Activated CD4-positive, alpha-beta T cell treated with anti-CD3 and anti-CD28 coated beads, Interleukin-2, amount 10 ng/mL, durations not matched to agents 24 days and 14 days (primary cell): ENCODE measurements at places on chromosomes 16 and 17. TPM values are rescaled to one million over a fixed set of nuclear protein-coding genes. Genes with fewer than 3 reads are reported as not detected.

CCNF gene
- total RNA-seq = 44.7 and 45.7 TPM in 2 replicates

DNA sequence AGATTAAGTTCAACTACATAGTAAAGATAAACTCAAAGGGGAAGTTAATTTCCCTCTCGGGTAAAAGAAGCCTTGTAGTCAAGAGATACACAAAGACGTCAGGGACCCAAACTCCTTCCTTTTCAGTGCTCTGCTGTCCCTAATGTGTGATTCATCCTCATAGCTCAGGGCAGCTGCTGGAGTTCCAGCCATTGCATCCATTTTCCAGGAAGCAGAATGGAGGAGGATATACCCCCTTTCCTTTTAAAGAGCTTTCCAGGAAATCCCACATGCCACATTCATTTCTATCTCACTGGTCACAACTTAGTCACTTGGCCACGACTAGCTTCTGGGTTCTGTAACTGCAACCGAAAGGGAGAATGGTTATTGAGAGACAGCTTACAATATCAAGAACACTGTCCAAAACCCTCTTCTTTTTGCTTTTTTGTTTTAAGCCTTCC is 95.3 kb downstream of the SOCS1 start:
- H3K36me3 ChIP-seq = peaks cover 19% of the 10 kb centered on the region
- H3K27me3 ChIP-seq = no peaks in the 10 kb centered on the region
- peaks cover 61% of the 10 kb centered on the region for H3K4me1 ChIP-seq
- peak; percentile 65 for DNase-seq
- H3K27ac ChIP-seq = peak overlapping the region; percentile 85
- peak overlapping the region; percentile 14 for H3K4me3 ChIP-seq

GRCh38 chr17:59754552-59754951 is 47.1 kb downstream of the VMP1 start:
- no peaks in the 10 kb centered on the region for H3K27me3 ChIP-seq
- peak overlapping the region; percentile 71 for H3K4me3 ChIP-seq
- peak overlapping the region; percentile 85 for H3K27ac ChIP-seq
- peaks cover 59% of the 10 kb centered on the region for H3K4me1 ChIP-seq
- H3K36me3 ChIP-seq = peaks cover 30% of the 10 kb centered on the region
- DNase-seq = peak; percentile 73

TAT gene
- total RNA-seq = not detected in 2 replicates

DNA sequence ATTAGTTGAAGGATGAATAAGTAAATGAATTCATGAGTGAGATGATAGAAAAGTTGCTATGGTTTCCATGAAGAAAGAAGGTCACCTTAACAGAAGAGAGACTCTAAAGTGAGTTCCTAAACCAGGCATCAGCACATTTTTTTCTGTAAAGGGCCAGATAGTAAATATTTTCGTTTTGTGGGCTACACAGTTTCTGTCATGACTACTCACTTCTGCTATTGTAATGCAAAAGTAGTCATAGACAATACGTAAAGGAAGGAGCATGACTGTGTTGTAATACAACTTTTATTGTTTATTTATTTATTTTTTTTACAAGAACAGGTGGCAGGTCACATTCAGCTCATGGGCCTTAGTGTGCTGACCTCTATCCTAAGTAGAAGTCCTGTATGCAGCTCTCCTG is 426.1 kb upstream of the DYNLRB2 start:
- DNase-seq = no peak
- H3K4me1 ChIP-seq = no peaks in the 10 kb centered on the region
- no peak overlapping the region for H3K27ac ChIP-seq
- H3K4me3 ChIP-seq = no peak overlapping the region

- DNase-seq = no peak
- peaks cover 2% of the 10 kb centered on the region for H3K4me1 ChIP-seq
- H3K4me3 ChIP-seq = no peak overlapping the region
- no peak overlapping the region for H3K27ac ChIP-seq
Measured at GRCh38 chr16:19138601-19139000, 24.8 kb downstream of the ITPRIPL2 start.

TMEM114 gene
- not detected in 2 replicates for total RNA-seq

CSH2 gene
- total RNA-seq = not detected in 2 replicates

GRCh38 chr17:78937561-78937960 is 12.4 kb upstream of the TIMP2 start:
- DNase-seq = no peak
- H3K27me3 ChIP-seq = peaks cover 3% of the 10 kb centered on the region
- peaks cover 7% of the 10 kb centered on the region for H3K4me1 ChIP-seq
- no peak overlapping the region for H3K27ac ChIP-seq
- H3K4me3 ChIP-seq = no peak overlapping the region
- H3K36me3 ChIP-seq = no peaks in the 10 kb centered on the region

GRCh38 chr16:30354423-30355143 is 525 bp downstream of the CD2BP2 start:
- DNase-seq = no peak
- peaks cover 58% of the 10 kb centered on the region for H3K36me3 ChIP-seq
- H3K27me3 ChIP-seq = no peaks in the 10 kb centered on the region
- peak overlapping the region; percentile 89 for H3K27ac ChIP-seq

DNA sequence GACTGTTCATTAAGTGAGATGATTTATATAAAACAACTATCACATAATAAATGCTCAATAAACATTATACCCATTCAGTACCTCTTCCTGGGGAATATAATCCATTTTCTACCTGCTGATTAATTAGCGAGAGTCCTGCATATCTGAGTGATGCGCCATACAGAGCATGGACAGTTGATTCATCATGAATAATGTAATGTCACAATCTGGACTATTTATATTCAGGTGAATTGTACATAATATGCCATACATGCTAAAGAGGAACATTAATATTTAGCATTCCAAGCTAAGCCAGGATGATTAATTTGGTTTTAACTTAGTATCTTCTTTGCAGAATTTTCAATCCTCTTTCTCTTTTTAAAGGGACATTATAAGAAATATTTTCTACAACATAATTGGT is 362.0 kb upstream of the XYLT1 start:
- DNase-seq = no peak
- H3K36me3 ChIP-seq = no peaks in the 10 kb centered on the region
- no peaks in the 10 kb centered on the region for H3K27me3 ChIP-seq
- H3K4me3 ChIP-seq = no peak overlapping the region
- no peak overlapping the region for H3K27ac ChIP-seq

HBQ1 gene
- 0.69 and 1.6 TPM in 2 replicates for total RNA-seq

- no peak overlapping the region for H3K4me3 ChIP-seq
- H3K27me3 ChIP-seq = no peaks in the 10 kb centered on the region
- no peak overlapping the region for H3K27ac ChIP-seq
- no peak for DNase-seq
- no peaks in the 10 kb centered on the region for H3K4me1 ChIP-seq
- H3K36me3 ChIP-seq = no peaks in the 10 kb centered on the region
Measured at GRCh38 chr16:85511938-85512807, 100.9 kb upstream of the GSE1 start.

DNA sequence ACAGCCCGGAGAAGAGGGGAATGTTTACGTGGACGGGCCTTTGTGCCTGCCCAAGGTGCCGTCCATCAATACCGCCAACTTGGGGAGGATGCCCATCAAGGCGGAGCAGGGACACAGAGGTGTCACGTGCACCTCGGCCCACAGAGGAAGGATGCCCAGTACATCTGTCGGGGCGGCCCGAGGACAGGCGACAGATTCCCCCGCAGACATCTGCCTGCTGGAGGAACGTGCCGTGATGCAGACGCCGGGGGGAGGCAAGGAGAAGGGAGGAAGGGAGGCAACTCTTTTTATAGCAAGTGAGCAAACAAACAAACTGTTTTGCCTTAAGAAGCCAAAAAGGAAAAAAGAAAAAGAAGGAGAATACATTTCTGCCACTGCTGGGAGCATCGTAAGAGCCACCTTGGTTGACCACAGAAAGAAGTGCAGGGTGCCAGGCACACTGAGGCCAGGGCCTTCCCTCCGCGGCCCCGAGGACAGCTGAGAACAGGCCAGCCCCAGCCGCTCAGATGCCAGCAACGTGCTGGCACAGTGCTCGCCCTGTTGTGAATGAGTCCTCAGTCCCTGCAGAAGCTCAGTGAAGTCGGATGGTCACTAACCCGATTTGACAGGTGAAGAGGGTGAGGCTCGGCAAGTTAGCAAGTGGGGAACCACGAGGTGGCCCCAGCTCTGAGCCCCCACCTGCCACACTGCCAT is 146.4 kb downstream of the RBFOX3 start:
- H3K4me3 ChIP-seq = no peak overlapping the region
- H3K4me1 ChIP-seq = no peaks in the 10 kb centered on the region
- H3K27ac ChIP-seq = no peak overlapping the region
- no peaks in the 10 kb centered on the region for H3K36me3 ChIP-seq

KRTAP3-1 gene
- total RNA-seq = not detected in 2 replicates

DNA sequence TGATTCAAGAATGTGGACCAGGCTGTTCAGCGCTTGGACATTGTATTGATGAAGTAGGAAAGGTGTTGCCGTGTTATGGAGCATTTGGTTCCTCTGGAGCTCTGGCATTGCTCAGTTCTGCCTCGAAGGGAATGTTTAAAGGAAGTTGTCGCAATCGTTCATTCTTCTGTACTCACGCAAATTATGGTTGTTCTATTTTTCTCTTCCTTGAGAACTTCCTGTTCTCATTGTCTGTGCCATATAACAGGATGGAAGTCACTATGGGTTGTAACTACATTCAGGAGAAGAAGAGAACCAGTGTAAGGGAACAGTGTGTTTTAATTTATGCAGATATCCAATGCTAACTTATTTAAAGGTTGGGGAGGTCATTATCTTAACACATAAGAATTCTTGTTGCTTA is 13.0 kb downstream of the PCTP start:
- H3K4me1 ChIP-seq = no peaks in the 10 kb centered on the region
- H3K27ac ChIP-seq = no peak overlapping the region
- no peak overlapping the region for H3K4me3 ChIP-seq
- H3K36me3 ChIP-seq = no peaks in the 10 kb centered on the region
